Endodermal cell (in vitro differentiated cells): ENCODE measurements at places on chromosomes 13 and 19. TPM values are rescaled to one million over a fixed set of nuclear protein-coding genes. Genes with fewer than 3 reads are reported as not detected.

- DNase-seq, result no peak
Measured at GRCh38 chr13:70520275-70521036, 412.2 kb upstream of the KLHL1 start.

DNA sequence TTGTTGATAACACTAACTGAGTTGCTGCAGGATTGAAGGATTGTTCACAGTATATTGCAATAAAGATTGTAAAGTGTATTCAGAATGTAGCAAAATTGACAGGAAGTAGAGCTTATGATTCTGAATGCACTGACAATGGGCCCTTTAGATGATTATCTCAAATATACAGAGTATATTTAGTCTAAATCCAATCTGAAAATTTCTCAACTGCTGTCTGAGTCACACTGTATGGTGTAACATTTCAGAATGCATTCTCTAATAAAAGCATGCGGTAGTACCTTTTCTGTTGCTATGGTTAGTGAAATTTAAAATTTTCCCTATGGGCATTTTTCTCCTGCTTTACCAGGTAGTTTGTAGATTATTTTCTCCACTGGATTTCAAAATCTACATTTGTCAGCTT lies 365.2 kb downstream of the PCDH17 start:
- no peak for DNase-seq

DNA sequence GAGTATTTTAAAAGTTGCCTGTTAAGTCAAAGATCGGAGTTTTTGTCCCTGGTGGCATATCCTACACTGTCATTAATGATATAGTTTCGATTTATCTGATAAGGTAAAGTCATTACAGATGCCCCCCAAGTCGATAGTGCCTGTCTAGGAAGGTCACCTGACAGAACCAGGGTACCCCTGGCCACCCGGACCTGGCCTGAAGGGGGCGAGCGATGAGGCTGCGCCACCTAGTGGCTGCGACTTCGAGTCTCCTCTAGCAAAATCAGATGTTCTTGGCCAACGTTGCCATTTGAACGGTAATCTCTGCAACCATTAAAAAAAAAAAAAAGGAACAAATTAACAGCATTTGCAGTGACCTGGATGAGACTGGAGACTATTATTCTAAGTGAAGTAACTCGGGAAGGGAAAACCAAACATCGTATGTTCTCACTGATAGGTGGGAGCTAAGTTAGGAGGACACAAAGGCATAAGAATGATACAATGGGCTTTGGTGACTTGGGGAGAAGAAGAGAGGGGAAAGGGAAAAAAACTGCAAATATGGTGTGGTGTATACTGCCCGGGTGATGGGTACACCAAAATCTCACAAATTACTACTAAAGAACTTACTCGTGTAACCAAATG lies 565.1 kb downstream of the LIG4 start:
- peak; percentile 92 for DNase-seq

DNA sequence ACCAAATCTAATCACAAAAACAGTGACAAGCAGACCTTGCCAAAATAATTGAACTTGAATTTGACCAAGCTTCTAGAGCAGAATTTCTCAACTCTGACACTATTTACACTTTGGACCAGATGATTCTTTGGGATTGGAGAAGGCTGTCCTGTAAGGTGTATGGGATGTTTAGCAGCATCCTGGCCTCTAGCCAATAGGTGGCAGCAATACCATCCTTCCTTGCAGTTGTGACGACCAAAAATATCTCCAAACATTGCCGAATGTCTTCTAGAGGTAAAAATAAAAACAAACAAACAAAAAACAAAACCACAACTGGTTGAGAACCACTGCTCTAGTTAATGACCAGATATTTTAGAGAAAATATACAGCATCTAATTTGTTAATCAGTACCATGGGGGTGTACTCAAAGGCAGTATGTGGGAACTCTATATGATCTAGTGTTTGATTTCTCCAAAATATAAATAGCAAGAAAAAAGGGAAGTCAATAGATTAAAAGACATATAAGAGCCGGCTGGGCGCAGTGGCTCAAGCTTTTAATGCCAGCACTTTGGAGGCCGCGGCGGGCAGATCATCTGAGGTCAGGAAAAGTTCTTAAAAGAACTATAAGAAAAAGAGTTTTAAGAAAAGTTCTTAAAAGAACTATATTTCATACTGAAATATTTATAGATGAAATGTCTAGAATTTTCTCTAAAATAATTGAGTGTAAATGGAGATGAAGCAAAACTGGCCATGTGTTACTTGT lies 60.9 kb upstream of the ZNF527 start:
- DNase-seq, result peak; percentile 59

Gene SHISA2
- total RNA-seq, result 166 to 318 TPM (median 292 TPM) in 3 replicates

Gene FPR3
- not detected in 3 replicates for total RNA-seq

DNA sequence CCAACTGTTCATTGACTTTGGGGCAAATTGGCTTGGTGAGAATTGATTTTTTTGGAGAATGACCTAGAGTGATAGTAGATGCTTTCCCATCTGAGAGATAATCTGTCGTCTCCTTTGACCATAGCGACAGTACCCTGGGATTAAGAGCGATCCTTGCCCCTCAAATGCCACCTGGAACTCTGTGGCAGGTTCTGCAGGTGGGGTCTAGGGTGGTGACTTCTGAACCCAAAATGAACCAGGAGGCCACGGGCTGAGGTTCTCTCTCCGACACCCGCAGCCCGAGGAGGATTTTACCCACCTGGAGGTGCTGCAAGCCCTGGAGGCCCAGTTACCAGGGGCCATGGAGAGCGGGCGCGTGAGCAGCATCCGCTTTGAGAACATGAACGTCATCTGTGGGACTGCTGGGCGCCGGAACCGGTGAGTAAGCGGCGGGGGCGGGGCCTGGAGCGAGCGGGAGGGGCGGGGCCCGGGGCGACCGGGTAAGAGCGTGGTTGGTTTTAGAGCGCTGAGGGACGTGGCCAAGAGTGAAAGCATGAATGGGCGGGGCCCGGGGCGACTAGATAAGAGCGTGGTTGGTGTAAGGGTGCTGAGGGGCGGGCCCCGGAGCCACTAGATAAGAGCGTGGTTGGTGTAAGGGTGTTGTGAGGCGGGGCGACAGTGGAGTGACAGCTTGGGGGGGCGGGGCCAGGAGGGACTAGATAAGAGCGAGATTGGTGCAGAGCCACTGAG lies 8.6 kb downstream of the C19orf81 start:
- DNase-seq, result peak; percentile 100

Gene PCP2
- total RNA-seq, result 0.55 TPM in 1 of 2 replicates, not detected in the other

DNA sequence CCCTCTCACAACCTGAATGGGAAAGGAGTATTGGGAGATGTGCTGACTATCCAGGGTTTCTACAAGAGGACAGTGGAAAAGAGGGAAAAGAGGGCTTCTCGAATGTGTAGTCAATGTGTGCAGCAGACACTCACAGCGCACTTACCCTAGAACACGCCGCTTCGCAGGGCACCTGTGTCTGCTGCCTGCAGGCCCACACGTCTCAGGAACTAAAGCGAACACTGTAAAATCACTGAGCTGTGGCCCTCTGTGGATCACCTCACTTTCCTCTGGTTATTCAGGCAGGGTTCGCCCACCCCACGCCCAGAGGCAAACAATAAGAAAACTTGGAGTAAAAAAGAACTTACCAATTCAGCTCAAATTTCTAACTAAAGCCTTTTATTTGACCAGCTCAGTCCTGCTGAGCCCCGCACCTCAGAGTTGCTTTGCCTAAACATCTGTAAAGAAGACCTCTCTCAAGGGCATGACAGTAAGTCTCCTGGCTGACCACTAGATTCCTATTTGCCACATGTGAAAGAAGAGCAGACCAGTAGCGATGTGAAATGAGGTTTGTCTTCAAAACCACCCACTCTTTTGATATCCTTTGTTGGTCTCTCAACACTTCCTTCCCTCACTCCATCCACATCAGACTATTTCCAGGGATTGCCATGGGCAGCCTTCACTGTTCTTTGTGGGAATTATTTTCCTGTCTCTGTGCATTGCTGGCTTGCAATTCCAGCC lies 19.3 kb upstream of the DOCK9 start:
- DNase-seq, result peak; percentile 38

Gene LYPD5
- total RNA-seq, result 0.11 TPM in 1 of 2 replicates, not detected in the other

- no peak for DNase-seq
Measured at GRCh38 chr13:84925443-84925842, 873.8 kb downstream of the SLITRK6 start.

Gene RASAL3
- not detected in 3 replicates for total RNA-seq

DNA sequence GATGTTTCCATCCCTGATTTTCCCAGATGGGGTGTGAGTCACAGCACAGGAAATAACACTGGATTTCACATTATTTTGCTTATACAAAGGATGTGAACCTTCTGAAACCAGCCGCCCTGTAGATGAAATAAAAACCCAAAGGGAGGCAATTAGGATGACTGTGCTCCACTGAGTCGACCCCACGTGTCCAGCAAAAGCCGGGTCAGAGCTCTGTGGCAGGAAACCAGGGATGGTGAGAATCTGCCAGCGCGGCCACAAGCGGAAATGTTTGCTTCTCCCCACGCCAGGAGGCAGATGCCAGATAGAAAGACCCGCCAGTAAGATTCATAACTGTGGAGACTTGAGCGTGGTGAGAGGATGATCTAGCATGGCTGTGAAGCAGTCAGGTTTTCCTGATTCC lies 764.4 kb downstream of the LIG4 start:
- DNase-seq, result no peak

GRCh38 chr19:19544954-19545591 lies 7.0 kb downstream of the CILP2 start:
- DNase-seq, result no peak
